ENCODE measurements at places on chromosomes 6 and 20.

GRCh38 chr6:34130862-34131261, 15.0 kb downstream of the GRM4 start:
- no peak for DNase-seq

- no peak for DNase-seq
Observed at GRCh38 chr20:33914919-33915318, 78.8 kb upstream of the RALY start.

DNA sequence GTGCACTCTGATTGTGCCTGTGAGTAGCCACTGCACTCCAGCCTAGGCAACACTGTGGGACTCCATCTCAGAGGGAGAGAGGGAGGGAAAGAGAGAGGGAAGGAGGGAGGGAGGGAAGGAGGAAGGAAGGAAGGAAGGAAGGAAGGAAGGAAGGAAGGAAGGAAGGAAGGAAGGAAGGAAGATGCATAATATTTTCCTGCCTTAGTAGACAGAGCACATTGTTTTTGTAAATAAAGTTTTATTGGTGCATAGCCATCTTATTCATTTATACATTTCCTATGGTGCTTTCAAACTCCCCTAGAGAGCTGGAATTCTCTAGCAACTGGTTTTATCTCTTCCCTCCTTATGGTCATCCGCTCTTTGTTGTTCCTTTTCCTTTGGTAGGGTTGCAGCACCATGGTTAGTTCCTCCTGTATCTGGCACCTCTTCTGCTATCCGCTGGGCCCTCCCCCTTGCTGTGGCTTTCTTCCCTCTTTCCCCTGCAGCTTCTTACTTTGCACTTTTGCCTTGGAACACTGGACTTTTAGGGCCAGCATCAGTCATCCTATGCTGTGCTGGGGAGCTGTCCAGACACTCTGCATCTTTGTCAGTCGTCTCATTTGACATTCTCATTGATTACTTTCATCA, 20.2 kb downstream of the GPR6 start:
- DNase-seq: no peak

DNA sequence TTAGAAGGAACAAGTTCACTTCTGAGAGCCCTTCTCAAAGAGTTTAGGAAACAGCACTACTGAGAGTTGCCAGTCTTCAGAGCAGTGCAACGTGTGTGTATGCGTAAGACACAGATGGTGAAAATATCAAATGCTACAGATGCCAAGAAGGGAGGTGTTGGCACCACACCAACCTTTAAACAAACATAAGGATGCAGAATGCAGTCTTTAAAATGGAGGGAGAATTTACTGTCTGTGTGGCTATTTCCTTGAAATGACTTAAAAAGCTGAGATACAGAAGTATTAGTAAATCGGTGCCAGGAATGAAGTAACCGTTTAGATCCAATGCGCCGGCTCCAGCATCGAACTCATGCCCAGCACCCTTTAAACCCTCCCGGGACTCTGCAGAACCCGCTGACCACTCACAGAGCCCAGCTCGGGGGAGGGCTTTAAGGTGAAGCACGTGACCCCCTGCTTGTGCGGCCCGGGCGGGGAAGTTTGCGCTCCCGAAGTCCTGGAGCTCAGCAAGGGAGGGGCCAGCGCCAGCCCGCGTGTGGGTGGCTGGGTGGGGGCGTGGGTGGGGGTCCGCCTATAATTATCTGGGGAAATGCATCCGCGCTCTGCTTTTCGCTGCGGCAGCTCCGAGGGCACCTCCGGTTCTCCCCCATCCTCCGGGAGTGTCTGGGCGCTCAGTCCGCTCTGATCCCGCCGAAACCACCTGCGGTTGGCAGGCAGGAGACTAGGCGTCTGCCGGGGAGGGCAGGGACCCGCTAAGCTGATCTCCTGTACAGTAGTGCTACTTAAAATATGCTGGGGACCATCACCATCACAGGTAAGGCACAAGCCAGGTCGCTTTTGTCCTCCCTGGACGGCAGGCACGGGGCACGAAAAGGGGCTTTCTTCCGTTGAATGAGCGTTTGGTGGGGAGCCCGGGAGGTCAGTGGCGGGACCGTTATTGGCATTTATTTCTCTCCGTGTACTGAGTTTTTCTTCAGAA, 66.0 kb downstream of the ZBTB2 start:
- DNase-seq: no peak

DNA sequence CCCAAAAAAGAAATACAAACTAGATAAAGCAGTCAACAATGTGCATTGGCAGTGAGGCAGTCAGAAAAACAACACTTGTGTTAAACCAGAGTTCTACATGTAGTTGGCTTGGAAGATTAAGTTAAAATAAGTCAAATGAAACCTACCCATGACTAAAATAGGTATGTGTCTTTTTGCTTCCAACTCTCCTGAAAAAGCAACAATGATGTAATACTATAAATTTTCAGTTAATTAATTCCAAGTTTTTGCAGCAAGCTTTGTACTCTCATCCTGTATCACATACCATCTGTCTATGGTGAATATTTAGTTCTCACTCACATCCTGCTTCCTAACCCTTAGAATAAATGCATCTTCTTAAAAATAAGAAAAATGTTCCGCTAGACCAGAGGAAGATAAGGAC, 261.5 kb downstream of the KIF16B start:
- DNase-seq: no peak

DNA sequence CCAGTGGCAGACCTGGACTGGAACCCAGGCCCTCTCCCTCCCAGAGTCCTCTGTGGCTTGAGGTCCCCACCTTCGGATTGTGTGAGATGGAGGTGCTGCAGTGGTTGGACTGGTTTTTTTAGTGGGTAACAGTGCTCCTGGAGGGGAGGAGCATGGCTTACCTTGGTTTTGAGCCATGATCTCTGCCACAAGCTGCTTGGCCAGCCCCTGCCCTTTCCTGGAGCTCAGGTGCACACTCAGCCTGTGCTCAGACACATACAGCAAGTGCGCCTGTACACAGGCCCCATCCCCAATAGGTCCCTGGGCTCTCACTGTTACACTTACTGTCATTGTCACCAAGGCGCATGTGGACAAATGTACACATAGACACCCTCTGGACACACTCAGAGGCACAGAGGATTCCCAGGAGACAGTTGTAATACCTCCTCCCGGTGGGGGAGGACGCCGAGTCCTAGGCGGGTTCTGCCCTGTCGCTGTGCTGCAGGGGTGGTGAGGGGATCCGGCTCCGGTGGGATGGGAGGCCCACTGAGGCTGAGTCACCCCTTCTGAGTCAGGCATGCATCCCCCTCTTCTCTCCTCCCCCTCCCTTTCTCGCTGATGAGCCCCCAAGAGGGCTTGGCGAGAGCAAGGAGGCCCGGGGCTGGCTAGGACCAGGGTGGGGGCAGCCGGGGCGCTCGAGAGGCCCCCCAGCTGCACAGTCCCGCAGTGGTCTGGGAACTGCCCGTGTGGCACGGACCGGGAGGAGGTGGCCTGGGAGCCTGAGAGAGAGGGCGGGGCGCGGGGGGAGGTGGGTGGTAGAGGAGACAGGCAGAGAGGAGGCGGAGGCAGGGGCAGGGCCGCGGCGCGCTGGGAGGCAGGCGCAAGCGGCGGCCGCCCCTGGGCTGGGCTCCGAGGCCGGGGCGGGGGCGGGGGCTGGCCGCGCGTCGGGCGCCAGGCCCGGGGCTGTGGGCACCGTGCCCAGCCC, 522 bp upstream of the EPB41L1 start:
- DNase-seq: peak; percentile 74

DNA sequence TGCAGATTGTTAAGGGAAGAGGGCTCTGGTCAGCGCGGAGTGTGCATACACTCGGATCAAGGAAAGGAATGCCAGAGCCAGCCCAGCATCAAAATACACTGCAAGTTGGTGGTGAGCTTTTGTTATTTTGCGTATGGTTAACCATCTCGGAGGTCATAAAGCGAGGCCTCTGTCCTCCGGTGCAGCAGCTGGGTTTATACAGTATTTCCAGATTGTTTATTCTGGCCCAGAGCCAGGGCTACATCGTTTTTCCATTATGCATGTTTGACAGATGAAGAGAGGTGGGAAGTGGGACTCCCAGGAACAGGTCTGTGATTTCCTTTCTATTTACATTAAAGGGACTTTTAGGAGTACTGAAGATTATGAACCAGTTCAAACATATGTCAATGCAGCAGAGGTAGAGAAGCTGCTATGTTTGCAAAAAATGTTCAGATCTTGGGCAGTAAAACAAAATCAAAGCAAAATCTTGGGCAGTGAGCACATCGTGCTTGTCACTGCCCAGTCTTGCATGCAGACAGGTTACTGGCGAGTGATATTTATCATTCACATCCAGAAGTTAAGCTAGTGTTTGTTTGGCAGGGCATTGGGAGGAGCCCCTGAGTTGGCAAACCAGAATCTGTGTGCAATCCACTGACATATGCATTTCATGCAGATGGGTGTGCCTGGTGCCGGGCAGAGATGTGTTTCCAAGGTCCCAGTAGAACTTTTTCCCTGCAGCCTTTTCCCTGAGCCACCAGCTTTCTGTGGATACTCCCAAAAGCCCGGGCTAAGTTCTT, 256.3 kb upstream of the TAB2 start:
- DNase-seq: no peak

GRCh38 chr20:44217342-44218092, 6.9 kb upstream of the OSER1 start:
- DNase-seq: peak; percentile 76

- DNase-seq: no peak
Observed at GRCh38 chr6:89589297-89590025, 49.1 kb downstream of the LYRM2 start.

DNA sequence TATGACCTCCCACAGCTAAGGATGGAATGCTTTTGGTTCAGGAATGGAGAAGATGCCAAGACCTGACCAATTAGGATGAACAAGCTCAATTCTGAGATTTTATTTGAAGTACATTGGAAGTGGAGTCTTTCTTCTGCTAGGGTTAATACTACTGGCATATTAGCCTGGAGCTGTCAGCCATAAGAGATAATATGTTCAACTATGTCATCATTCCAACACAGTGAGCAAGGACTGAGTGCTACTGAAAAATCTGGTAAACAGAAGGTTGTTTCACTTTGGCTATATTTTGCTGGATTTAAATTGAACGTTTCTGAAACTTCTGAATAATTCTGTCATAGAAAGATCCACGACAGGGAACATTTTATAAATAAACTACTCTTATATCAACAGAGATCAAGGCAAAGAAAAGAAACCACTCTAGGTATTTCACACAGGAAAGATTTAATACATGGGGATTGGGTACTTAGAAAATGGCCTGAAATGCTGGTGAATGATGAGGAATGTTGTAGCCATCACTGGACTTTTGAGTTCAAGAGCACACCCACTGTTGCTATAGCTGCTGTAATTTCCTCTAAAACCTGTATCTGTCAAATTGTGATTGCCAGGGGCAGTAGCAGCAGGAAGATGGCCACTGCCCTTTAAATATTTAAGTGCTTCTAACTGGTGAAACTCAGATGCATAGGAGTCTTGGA, 200.5 kb downstream of the PLCB4 start:
- no peak for DNase-seq

DNA sequence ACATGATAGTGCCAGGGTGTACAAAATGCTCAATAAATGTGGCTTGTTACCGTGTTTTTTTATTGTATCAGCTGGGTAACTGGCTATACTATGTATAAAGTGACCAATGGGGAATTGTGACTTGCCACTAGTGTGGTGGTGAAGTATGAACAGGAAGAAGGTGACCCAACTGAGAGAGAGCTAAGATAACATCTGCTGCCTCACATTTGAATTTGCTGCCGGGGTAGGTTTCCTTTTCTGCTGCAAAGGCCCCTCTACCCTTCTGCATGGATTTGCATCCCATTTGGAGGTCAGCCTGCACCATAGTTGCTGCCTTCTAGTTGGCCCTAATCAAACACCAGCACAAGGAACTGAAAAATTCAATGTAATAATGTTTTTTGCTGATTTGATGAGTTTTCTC, 24.1 kb downstream of the IL17A start:
- no peak for DNase-seq

GRCh38 chr6:2021713-2022125, 223.7 kb downstream of the GMDS start:
- peak; percentile 6 for DNase-seq

DNA sequence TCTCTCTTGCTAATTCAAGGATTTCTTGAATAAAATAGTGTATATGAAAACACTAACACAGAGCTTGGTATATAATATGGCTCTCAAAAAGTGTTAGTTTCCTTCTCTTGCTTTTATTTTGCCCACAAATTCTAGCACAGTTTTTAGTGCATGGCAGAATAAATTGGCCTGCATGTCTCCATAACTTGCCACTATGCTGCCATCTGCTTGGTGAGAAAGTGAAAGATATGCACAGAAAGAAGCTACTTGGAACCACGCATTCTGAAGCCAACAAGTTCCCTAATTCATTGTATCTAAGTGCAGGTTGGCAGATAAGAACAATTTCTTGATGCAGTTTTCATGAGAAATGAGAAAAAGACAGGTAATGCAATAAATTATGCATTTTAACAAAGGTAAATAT, 101.2 kb downstream of the EPHA7 start:
- no peak for DNase-seq

DNA sequence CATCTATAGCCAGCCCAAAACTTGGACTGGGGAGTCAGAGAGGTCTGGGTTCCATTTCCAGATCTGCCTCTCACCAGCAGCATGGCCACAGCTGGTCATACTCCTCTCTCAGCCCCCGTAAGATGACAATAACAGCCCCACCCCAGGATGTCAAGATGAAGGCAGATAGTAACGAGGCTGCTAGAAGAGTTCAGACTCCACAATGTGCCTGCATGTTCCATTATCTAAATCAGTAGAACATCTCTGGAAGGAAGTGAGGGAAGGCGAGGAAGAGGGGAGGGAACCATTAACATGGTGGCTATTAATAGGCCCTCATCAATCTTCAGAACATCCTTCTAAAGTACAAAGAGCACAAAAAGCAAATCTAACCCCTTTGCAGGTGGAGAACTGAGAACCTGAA, 98.0 kb upstream of the KCNG1 start:
- no peak for DNase-seq

GRCh38 chr20:47466213-47466612, 35.5 kb upstream of the NCOA3 start:
- DNase-seq: no peak

GRCh38 chr6:53984581-53984980, 126.7 kb upstream of the MLIP start:
- peak; percentile 45 for DNase-seq

- no peak for DNase-seq
Observed at GRCh38 chr20:56722042-56722441, 92.9 kb downstream of the TFAP2C start.

- DNase-seq: no peak
Observed at GRCh38 chr6:27956941-27957340, at the start of gene OR2B6. Gene OR2B6, plus strand, starts transcription at chr6:27957241. Its CDS starts 0 bp downstream, at chr6:27957241.

- DNase-seq: no peak
Observed at GRCh38 chr6:69926745-69927144, 60.4 kb downstream of the COL19A1 start.

DNA sequence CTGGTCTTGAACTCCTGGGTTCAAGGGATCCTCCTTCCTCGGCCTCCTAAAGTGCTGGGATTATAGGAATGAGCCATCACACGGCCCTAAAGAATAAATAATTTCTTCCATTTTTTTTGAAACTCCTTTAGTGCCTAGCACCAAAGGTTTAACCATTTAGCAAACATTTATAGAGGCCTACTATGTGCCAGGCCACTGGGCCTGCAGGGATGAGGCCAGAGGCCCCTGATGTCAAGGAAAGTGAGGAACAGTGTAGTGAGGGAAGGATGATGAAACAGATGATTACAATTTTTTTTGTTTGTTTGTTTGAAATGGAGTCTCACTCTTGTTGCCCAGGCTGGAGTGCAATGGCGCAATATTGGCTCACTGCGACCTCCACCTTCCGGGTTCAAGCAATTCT, 33.8 kb downstream of the ZNF341 start:
- DNase-seq: no peak

- no peak for DNase-seq
Observed at GRCh38 chr6:126293891-126294524, 45.9 kb upstream of the CENPW start.

Data from COLO829 (cell line).